ENCODE measurements at places on chromosomes 6 and 20.
A peak's percentile ranks its signal among the peaks of the same experiment; 100 is the strongest.

- DNase-seq, result peak; percentile 36
Measured at GRCh38 chr20:43691928-43692524, 25.1 kb downstream of the MYBL2 start.

DNA sequence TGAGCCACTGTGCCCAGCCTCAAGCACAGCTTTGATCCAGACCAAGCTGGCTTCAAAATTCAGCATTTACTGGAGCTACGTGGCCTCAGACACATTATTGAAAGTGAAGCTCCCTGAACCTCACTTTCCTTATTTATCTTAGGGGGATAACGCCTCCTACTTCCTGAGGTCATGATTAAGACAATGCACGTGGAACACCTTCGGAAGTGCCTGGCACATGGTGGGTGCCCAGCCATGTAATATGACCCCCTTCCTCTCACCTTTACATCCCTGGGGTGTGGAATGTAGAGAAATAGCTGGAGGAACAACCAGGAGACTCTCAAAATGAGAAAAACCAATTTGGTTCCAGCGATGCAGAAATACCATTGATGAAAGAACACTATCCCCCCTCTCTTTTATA, 1.6 kb upstream of the CLPS start:
- no peak for DNase-seq

GRCh38 chr6:25360621-25361020, 81.4 kb downstream of the CARMIL1 start:
- DNase-seq, result no peak

GRCh38 chr20:47612670-47613069, 111.0 kb downstream of the NCOA3 start:
- DNase-seq, result no peak

DNA sequence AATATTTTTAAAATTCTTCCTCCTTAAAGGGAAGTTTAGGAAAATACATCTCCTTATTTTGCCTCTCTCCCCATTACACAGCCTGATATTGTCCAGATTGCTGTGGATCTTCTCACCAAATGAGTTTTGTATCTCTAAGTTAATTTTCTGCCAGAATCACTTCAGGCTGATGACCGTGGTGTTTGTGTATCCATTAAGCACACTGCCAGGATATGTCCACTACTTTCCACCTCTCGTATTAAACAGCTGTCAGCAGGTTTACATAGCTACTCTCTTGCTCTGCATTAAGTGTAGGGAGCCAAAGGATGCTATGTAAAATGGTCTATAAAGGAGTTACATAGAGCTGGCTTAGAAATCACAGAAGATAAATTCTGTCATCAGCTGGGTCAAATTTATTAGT, 201.1 kb downstream of the ZFAND3 start:
- DNase-seq, result no peak

DNA sequence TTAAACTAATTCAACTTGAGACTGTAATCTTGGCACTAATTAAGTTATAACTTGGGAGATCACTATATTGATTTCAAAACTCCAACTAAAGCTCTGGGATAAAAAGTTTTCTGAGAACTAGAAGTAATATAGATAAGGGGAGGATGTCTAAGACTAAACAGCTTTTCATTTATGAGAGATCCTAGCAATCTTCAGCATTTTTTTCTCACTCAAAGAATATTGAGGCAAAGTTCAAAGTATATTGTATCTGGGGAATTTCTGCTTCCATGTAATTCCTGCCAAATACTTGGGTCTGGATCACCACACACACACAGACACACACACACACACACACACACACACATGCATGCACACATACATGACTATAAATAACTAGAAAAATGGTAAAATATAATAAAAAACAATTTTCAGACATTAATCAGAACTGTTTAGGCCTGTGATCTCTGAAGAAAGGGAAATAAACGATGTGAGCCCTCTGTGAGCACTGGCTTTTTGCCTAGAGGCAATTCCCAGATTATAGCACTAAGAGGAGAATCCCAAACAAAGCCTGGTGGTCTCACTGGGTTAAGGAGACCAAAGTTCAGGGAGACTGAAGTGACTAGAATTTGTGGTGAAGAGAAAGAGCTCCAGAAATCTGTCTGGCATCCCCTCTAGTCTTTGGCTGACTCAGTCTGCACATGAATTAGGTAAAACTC, 92.8 kb downstream of the ADAT2 start:
- DNase-seq, result no peak

GRCh38 chr20:50372770-50373088, 137.5 kb upstream of the PTPN1 start:
- DNase-seq, result no peak

DNA sequence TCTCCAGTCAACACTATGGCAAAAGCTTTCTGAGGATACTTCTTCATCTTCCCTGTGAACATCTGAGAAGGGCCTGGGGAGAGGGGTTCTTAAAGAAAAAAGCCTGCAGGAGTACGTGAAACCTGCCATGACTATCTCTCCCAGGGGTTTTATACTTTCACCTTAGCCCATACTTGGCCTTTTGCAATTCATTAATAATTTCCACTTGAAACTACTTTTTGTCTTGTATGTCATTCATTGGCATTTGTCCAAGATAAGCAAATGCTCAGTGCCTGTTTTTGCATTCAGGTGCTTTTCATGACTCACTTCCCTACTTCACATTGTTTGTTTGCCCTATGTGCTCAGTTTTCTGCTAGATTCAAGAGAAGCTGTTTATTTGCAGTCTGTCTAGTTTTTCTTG, 580.3 kb upstream of the GJE1 start:
- no peak for DNase-seq

- DNase-seq, result no peak
Measured at GRCh38 chr6:163533443-163533842, 118.9 kb downstream of the QKI start.

- DNase-seq, result no peak
Measured at GRCh38 chr6:68738039-68738438, 103.0 kb downstream of the ADGRB3 start.

DNA sequence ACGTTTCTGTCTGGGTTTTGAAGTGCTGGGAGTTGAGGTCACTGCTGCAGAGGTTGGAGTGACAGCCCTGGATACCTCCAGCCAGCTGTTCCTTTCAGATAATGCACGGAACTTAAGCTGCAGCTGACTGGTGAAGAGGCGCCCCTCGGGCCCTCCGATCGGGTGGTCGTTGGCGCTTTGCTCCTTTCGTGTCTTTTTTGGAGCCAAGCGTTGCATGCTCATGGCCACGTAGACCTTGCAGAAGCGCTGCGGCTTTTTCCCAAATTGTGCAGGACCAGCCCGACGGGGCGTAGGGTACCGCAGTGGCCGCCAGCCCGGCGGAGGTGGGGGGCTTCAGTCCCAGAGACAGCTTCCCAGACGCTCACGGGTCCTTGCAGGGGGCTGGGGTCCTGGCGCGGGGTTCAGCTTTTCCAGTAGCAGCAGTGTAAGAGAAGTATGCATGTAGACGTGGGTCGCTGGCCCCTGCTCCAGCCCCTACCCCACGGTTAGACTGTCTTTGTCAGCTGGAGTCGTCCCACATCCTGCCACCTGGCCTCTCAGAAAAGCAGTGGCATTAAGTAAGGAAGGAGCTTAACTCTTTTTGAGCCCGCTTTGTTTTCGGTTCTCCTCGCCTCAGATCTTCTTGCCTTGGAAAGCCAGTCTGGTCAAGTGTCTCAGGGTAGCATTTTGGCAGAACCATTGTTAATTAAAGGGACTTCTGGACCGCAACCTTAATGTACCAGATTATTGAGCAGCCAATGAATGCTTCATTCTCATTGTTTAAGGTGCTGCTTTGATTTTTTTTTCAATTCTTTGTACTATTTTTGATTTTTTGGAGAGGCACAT, 838 bp downstream of the TNFAIP3 start:
- DNase-seq, result no peak

DNA sequence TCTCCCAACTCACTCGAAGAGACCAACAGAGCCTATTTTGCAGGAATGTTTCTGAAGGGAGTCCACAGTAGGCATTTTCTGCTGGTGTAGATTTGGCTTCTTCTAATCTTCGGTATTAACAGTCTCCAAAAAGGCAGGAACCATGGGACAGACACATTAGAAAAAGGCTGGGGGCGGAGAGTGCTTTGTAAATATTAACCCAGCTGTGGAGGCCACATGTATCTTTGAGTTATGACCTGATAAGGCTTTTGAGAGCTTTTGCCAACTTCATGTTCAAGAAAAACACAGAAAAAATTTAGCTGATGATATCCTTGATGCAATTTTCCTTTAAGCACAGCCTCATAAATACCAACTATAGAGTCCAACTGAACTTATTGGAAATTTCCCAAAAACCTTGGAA, 119.4 kb upstream of the TSHZ2 start:
- DNase-seq, result no peak

Data from activated CD4-positive, alpha-beta T cell treated with anti-CD3 and anti-CD28 coated beads, Interleukin-2, amount 50 U/mL, for 4 hours (primary cell).